ENCODE measurements at places on chromosomes 2 and 18. TPM values are rescaled to one million over a fixed set of nuclear protein-coding genes. Genes with fewer than 3 reads are reported as not detected.
A peak's percentile ranks its signal among the peaks of the same experiment; 100 is the strongest.

DNA sequence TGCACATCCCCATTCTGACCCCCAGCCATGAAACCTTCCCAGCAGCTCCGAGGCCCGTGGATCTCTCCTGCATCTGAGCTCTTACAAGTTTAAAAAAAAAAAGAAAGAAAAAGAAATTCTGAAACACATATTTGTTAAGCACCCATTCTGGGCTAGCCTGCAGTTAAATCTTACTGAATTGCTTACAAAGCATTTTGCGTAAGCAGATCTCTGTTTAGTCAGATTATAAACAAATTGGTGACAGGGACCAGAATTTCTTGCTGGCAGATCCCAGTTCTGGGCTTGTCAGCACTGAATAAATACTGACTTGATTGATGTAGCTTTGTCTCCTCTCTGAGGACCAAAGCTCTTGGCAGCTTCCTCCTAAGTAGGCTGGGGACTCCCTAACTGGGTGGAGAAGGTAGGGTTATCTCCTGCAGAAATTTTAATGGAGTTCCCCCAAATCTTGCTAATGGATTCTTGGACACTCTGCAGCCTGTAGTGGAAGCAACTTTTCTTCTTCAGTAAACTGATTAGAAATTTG lies 160.9 kb downstream of the MIB1 start:
- no peak for DNase-seq

Gene SP140
- total RNA-seq: 0.97 TPM

- no peak for DNase-seq
Observed at GRCh38 chr2:119482481-119483394, 41.5 kb downstream of the SCTR start.

DNA sequence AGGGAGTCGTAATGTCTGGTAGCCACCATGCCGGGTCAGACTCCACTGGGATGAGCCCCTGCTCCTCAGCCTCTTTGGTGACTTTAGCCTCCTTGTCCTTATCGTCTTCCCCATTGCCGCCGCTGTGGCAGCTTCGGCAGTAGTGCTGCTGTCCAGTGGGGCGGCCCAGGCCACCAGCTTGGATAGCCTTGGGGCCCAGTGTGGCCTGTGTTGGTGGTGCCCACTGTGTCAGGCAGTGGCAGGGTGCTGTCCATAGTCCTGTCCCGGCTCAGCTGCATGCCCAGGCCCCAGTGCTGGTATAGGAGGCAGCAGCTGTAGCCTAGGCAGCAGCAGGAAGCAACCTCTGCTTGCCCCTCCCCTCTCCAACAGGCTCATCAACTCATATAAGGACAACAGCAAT lies 197.1 kb upstream of the RAB12 start:
- DNase-seq: no peak

Gene UGT1A3
- not detected for total RNA-seq

DNA sequence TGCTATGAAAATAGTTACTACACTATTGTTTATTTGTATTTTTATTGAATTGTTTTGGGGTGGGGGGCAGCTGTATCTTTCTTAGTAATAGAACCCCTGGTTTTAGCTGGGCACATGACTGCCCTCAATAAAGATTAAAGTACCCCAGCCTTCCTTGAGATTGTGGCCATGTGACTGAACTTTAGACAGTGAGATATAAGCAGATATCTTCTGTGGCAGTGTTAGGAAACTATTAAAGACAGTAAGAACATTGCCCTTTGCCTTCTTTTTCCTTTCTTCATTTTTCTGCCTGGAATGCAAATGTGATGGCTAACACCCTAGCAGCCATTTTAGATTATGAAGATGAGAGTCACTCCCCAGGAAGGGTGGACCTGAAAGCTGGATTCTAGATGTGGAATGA lies 47.9 kb upstream of the AKAIN1 start:
- no peak for DNase-seq

- no peak for DNase-seq
Observed at GRCh38 chr2:30055548-30055947, 91.3 kb upstream of the YPEL5 start.

Gene KIF5C
- total RNA-seq: under 0.01 TPM

DNA sequence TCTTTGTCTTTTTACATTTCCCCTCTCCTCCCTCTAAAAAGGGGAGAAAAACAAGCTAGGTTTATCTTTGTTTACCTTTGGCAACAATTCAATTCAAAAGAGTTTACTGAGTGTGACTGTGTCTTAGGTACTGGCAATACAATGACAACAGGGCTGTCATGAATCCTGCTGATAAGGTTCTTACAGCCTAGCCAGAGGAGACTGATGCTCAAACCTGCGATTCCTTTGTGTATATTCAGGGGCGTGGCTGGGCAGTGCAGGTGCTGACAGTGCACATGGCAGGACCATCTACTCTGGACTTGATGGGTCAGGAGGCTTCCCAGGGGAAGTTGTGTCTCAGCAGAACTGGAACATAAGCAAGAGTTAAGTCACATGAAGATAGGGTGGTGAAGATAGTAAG lies 23.2 kb upstream of the TTN start:
- no peak for DNase-seq

DNA sequence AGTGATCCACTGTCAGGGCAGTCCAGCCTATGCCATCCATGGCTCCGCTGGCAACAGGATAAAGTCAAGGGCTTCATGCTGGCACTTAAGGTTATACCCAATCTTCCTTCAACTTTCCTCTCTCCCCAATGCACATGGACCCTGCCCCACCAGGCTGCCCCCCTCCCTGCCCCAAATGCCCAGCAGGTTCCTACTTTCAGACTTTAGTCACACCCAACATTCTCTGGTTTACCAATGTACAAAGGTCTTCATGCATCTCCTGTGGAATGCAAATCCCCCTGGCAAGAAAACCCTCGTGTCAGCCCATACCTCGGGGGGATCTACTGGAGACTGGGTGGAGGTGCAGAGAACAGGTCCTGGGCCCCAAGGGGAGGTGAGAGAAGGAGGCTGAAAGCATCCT lies 59.3 kb downstream of the MCFD2 start:
- no peak for DNase-seq

GRCh38 chr2:173681881-173682650 lies 283.1 kb downstream of the SP3 start:
- no peak for DNase-seq

DNA sequence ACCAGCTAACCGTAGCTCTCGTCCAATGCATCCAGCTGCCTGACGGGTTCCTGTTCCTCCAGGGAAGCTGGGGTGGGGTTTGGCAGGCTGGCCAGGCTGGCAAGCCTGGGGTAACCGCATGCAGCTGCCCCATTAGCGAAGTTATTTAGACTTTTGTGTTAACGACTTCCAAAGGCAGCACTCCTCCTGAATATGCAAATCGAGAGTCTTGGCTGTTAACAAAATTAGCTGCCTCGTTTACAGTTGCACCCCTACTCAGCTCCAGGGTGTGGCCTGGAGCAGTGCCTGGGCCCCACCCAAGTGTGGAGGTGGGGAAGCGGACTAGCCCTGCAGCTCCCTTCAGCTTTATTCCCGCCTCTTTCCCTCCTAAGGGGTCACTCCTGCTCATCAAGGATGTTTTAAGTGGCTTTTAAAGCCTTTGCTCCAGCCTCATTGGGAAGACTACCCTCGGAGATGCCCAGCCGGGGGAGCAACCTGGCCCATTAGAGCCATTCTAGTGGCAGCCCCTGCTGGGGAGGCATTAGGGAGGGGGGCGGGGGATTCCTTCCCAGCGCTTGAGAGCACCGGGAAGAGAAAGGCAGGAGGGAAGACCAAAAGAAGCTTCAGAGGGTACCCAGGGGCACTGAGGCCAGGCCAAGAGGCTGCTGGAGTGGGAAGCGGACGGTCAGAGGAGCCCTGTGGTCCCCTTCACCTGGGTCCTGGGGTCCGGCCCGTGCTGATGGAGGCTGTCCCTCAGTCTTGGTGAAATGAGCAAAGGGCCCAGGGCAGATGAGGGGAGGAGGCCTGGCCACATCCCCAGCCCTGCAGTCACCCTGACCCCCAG lies 204.1 kb downstream of the CELF4 start:
- DNase-seq: no peak

Gene GPAT2
- total RNA-seq: 1.9 TPM

- DNase-seq: no peak
Observed at GRCh38 chr2:176079285-176079830, 4.4 kb downstream of the EVX2 start.

Gene SPEG
- 48.8 TPM for total RNA-seq

Gene ZNF804A
- 5.8 TPM for total RNA-seq

GRCh38 chr2:20346565-20347381 lies 3.9 kb downstream of the PUM2 start:
- no peak for DNase-seq

- DNase-seq: no peak
Observed at GRCh38 chr2:197591339-197592072, 75.6 kb downstream of the MOB4 start.

Gene OTOS
- not detected for total RNA-seq

DNA sequence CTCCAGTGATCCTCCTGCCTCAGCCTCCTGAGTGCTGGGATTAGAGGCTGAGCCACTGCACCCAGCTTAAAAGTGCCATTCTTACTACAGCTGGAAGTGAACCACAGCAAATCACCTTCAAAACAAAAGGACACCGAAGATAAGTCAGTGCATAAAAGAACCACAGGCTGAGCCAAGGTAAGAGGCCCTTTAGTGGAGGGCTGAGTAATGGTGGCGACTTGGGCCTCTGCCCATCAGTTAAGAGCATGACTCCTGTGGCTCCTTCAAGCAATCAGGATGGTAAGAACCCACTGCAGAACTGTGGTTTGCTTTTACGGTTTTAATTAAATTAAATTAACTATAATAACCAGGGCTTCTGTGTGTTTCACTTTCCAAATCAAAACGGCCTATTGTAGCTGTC lies 75.1 kb downstream of the CTAGE1 start:
- DNase-seq: peak; percentile 53

DNA sequence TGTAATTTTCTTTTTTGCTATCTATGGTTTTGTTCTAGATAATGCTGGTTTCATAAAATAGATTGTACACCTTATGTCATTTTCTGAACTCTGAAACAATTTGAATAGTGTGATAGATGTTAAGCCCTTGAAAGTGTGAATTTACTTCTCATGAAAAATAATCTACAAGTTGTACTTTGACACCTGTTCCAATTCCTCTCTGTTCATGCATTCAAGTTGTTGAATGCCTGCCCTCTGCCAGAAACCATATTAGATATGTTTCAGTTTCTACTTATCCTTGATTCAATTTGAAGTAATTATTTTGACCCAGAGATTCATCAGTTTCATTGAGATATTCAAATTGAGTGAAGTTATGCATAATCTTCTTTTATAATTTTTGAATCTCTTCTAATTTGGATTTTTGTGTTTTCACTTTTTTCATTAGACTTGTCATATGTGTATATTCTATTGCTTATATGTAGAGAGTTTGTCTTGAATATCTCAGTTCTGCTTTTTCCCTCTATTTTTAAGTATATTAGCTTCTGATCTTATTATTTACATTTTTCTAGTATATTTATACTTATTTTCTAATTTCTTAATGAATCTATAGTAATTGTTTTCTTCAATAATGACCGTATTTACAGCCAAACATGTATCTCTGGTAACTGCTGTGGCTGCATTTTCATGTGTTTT lies 143.3 kb upstream of the TACR1 start:
- no peak for DNase-seq

Gene DSEL
- 101 TPM for total RNA-seq

Gene PELI1
- total RNA-seq: 8.4 TPM

DNA sequence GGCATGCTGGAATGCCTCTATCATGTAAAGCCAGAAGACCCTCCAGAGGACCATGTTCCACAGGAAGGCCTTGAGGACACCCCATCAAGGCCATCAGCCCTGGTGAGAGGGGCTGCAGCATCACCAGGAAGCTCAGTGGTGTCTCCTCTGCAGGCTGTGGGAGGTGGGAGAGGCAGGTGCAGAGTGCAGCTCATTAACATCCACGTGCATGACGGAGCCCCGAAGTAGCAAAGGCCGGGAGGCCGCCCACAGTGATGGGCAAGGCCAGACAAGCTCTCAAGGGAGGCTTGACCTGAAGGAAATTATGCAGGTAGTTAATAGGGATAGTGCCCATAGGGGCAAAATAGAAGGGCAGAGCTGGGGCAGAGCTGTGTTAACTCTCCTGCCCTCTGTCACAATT lies 30.3 kb upstream of the SMCHD1 start:
- DNase-seq: no peak

DNA sequence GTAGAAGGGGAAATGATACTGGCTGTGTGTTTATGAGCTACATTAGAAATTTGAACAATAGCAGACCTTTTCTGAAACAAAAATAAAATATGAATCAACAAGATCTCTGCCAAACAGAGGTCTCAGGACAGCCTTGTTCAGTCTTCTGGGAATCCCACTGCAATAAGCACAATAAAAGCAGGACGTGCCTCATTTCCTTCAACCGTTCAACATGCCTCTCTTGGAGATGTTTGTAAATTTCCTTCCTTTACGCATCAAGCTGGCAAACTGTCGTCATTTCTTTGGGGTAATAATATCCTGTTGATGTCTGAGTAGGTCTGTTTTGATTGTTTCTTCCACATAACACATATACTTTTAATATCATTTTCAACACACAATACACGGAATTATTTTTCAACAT lies 77.2 kb downstream of the TCF4 start:
- DNase-seq: peak; percentile 93

Gene STK17B
- 43.6 TPM for total RNA-seq

DNA sequence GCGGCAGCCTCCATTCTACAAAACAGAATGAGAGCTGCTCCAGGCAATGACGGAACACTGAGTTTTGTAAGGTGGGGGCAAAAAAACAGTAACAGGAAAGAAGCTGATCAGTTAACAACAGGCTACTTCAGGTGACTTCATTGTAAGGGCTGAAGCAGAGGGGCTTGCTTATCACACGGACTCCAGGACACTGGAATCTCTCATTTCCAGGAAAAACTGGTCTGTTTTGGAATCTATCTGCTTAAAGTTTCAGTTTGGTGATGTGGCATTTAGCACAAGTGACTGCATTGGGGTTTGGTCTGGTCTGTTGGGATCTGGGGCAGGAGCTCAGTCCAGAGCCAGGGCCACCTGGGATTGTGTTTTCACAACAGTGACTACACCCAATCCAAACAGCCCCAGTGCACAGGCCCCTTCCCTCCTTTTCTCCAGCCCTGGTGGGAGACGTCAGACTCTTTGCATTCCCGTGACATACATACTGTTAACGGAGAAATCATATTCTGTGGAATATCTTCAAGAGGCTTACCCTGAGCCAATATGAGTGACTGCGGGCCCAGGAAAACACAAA lies 14.1 kb downstream of the AMER3 start:
- no peak for DNase-seq

Gene ONECUT2
- total RNA-seq: under 0.01 TPM

Gene SERPINB5
- total RNA-seq: not detected
